CD4-positive, alpha-beta T cell treated with Interleukin-2 at 100 ng/mL for 4 hours (primary cell): ENCODE measurements at places on chromosomes 3 and 15.

GRCh38 chr3:170205302-170205701 lies 16.9 kb upstream of the PRKCI start:
- no peak for DNase-seq

DNA sequence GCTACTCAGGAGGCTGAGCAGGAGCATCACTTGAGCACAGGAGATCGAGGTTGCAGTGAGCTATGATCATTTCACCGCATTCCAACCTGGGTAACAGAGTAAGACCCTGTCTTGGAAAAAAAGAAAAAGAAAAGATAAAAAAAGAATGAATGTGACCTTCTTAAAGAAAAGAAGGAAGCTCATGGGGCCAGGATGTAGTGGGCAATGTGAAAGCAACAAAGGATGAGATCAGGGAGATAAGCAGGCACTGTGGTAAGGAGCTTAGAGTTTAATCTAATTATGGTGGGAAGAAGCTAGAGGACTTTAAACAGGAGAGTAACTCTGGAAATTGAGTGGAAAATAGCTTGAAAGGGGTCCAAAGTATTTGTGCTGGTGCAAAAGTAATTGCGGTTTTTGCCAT lies 231.6 kb upstream of the UBE2E2 start:
- DNase-seq: no peak

DNA sequence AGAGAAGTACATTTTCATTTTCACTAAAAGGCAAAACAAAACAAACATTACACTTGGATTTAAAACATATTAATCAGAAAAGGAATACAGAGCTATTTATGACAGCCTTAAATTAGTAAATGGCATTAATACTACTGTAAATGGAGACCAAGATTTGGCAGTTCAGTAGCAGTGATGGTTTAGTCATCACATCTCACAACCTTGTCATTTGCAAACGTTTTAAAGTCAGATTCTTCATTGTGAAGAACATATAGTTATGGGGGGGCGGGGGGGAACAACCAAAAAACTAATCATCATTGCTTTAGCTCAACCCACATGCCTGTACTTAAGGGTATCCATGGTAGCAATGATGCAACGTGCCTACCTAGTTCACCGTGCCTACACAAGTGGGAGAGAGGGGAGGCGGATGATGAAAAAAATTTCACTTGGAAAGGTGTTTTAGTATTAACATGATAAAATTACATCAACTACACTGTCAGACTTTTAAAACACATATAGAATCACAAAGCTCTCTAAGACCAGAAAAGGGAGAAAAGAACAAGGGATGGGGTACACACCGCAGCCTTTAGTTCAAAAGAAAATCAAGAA lies 40.1 kb downstream of the DLG1 start:
- DNase-seq: no peak

DNA sequence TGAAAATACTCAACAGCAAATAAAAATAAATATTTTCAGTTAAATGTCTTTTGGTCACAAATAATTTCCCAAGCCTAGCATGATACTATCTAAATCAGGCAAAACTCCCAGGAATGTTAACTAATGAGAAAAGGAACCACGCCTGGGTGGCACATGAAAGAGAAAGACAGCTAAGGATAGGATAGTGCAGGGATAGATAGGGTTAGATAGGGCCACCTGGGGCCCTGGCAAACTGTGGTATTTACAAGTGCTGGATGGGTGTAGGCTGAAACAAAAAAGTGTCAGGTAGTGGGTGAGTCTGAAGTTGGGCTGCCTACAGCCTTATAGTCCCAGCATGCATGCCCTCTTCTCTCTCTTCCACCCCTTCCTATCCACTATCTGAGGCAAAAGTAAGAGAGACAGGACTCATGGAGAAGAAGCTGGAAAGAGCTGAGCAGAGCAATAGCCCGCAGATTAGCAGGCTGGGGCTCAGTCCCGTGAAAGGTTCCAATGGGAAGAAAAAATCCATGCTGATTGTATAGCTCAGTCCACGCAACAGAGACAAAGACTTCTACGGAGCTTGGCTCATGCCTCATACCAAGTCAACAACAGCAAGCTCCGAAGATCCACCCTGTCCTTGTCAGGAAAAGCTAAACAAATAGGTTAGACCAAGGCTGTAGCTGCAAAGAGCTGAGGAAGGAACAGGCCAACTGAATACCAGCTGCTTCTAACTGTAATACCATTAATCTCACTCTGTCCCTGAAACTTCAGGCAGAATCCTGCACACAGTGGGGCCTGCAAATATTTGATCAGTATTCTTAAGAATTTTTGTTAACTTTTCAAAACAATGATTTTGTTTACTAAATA lies 342.1 kb upstream of the ATP11B start:
- no peak for DNase-seq

GRCh38 chr3:24156466-24156865 lies 211.4 kb downstream of the NR1D2 start:
- DNase-seq: no peak

- DNase-seq: no peak
Measured at GRCh38 chr3:18772699-18773305, 347.7 kb upstream of the SATB1 start.

- DNase-seq: no peak
Measured at GRCh38 chr3:97278506-97278905, 464.1 kb downstream of the EPHA6 start.

DNA sequence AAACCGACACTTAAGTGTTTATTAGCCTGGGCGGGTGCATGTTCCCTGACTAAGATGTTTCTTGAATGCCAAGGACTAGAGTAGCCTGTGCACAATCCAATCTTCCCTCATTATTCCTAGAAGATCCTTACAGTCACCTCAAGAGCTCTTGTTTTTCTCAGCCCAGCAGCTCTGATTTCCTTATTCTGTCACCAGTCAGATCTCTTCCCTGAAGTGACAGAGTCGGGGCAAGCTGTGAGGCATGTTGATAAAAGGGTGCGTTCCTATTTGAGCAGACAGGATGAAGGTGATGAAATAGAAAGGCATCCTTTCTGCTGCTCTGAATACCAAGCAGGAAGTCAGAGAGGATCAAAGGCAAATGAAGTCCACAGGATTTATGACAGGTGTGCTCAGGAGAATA lies 125.6 kb upstream of the MCTP2 start:
- DNase-seq: no peak

DNA sequence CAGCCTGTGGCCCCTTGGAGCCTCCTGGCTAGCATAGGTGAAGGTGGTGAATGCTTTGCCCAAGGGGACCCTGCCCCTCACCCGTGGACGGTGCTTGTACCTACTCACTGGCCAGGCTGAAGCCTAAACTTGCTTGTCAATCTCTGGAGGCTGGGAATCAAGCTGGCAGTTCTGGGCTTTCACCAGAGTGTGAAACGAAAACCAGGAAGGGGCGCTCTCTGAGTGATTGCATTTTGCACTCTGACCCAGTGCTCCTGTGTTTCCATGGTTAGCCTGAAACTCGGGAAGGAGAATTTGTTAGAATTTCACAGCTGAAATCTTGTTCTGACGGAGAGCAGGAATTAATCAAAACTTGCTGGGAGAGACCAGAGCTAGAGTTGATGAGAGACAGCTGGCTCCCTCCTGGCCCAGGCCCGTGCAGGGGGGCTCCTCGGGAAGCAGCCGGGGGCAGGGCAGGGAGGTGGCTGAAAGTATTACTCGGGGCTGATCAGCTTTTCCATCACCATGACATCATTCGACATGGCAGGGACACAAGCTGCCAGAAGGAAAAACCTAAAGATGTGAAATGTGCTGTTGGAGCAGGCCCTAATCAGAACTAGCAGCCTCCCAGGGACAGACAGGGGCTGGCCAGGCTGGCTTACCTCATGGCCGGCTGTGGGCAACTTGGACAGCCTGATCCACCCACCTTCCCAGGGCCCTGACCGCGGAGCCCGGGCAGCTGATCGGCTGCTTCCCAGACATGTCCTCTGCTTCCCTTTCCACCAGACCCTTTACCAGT lies 323.6 kb upstream of the CTDSPL start:
- DNase-seq: no peak

DNA sequence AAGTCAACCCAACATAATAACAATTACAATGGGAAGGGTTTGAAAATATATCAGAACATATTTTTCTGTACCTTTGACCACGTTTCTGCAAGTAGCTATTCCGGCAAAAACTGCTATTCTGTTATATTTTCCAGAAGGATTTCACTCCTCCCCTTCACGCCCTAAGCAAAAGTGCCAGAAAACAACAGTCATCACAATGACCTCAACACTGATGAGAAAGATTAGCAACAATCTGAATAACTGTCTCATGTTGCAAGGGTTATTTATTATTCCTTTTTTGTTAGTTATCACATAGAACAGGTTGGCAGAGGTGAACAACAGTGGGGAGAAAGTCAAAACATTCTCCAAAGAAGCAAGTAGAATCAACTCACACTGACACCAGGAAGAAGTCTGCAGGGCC lies 269.4 kb upstream of the ARRDC4 start:
- no peak for DNase-seq
